ENCODE measurements at places on chromosomes 2 and 18.

DNA sequence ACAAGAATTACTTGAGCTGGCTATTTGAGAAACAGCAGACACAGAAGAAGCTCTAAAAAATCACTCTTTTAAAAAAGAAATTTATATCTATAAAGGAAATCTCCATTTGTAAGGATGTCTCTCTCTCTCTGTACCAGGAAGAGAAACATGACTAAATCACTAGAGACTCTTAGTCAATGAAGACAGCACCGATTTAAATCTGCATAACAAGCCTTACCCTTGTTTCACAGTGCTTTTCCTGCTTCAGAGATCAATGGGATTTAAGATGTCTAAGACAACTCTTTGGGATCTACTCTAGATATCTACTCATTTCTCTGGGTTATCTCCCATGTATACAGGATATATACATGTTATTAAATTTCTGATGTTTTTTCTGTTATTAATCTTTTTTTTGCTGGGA lies 359.2 kb upstream of the RND3 start:
- no peak for DNase-seq

- DNase-seq = no peak
Measured at GRCh38 chr18:14937271-14937670, 189.3 kb downstream of the ANKRD30B start.

- no peak for DNase-seq
Measured at GRCh38 chr2:16716024-16716423, 50.4 kb upstream of the CYRIA start.

DNA sequence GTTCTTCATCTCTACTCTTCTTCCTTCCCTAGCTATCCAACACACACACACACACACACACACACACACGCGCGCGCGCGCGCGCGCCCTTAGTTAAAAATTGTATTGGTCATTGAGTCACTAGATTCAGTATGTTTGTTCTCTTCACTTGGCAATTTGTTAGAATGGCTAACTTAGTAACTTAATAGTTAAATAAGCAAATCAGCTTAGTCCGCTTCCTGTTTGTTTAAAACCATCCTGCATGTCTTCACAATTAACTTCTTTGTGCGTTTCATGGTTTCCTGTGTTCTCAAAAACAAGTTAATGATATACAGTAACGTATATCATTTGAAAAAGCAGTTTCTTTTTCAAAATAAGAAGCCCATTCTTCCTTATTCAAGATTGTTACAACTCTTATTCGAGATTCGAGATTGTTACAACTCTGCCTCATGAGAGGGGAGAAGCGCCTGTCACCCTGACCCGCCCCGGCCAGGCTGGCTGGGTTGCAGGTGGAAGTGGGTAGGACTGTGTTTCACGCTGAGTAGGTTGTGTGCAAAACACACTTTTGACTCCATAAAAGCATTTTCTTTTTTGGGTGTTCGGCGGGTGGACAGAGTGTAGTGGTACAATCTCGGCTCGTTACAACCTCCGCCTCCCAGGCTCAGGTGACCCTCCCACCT lies 9.5 kb upstream of the CNNM3 start:
- DNase-seq = no peak

- DNase-seq = no peak
Measured at GRCh38 chr18:63238693-63239075, 80.9 kb downstream of the BCL2 start.

- no peak for DNase-seq
Measured at GRCh38 chr2:29281916-29282247, 166.7 kb downstream of the CLIP4 start.

DNA sequence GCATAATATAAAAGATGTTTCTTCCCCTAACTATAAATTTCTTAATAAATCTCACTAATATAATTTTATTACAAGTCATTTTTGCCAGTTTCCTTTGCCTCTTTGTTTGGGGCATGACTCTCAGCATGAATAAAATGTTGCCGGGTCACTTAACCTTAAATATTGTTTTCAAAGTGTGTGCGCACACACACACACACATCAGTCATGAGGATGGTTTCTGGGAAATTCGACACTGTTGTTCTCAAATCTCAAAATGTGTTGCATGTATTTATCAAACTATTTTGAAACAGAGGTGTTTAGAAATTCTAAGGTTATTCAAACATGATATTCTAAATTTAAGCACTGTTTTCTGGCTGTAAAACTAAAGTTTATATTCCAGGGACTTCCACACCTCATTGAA lies 31.5 kb downstream of the FAP start:
- DNase-seq = no peak
